Activated CD8-positive, alpha-beta memory T cell treated with anti-CD3 and anti-CD28 coated beads for 1 hour (primary cell): ENCODE measurements at places on chromosomes 3 and 15.

DNA sequence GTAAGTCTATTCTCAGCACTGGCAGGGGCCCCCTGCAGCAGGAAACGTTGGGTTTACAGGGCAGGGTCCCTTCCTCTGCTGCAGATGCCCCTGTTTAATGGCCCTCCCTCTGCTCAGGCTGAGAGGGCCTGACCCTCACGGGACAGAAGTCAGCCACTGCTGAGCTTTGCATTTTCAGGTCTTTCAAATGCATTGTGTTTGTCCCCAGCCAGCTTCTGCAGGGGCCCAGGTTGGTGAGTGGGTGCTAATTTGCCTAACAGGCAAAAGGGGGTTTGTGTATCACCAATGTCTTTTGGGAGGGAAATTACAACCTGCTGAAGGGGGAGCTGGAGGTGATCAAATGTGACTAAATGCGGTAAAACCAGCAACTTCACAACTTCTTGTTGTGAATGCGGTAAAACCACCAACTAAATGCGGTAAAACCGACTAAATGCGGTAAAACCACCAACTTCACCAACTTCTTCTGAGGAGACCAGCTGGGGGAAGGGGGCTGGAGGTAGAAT is 44.8 kb upstream of the UBE2E1 start:
- DNase-seq = no peak

DNA sequence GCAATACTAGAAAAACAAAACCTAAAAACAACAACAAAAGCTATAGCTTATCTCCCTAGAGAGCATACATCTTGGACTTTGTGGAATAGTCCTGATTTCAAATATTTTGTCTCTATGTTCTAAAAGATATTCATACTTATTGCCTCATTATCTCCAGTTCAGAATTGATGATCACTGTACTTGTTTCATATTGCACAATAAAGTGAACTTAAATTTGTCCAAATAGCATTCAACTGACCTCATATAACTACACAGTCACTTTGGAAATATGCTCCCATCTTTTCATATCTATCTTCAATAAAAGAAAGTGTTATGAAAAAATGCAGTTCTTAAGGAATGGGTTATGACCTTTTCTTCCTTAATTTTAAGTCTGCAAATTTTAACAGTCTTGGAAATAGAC is 228.6 kb upstream of the CMC1 start:
- no peak for DNase-seq

DNA sequence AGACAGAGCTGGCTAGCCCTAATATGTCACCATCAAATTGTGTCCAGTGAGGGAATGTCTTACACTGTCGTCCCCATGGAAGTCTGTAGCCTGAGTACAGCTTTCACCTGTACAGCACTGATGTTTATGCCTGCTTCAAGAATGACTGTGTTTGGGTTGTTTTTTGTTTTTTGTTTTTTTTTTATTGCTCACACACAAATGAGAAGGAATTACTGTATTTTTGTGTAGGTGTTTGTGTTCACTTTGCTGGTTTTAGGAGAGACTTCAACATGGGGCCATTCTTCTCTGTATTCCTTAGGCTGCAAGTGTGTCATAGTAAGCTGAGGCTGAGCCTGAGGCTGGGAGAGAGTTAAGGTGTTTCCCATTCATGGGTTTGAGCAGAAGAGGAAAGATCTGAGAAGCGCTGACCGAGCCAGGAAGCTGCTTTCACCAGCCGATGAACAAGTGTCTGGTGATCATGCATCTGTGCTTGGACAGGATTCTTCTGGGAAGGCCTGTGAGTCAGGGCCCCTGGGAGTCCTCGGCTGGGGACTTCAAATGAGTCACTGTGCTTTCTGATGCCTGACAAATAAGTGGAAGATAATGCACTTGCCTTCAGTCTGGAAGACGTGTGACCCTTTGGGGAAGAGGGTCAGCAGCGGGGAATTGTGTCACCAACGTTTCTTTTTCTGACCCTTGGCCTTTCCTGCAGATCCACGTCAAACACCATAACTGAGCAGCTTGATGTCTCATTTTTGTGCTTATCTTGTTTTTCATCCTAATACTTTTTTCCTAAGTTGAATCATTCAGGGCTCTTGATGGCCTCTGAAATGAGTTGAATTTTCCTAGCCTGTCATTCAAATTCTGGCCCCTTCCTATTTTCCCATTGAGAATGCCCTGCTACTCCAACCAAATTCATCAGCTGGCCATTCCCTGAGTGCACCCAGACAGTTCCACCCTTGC is 36.7 kb upstream of the ZBTB38 start:
- DNase-seq = no peak

- DNase-seq = no peak
Observed at GRCh38 chr15:59020322-59020721, 32.9 kb downstream of the RNF111 start.

DNA sequence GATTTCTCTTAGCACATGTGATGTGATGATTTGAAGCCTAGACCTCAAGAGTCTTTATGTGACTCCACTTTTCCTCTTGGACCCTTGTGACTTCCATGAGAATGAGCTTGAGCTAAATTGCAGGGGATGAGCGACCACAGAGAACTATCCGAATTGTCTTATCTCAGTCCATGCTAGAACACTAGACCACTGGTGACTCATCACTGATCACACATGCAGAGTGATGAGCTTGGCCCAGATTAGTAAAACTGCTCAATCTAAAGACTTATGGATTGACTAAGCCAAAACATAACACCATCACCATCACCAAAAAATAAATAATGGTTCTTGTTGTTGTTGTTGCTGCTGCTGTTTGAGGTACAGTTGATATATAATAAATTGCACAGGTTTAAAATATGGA is 114.1 kb upstream of the CFAP20DC start:
- DNase-seq = no peak

GRCh38 chr3:44962621-44963393 is 13.2 kb downstream of the ZDHHC3 start:
- DNase-seq = no peak

- DNase-seq = no peak
Observed at GRCh38 chr3:463252-464192, 267.0 kb downstream of the CHL1 start.

- DNase-seq = no peak
Observed at GRCh38 chr3:172202797-172203196, 163.4 kb downstream of the FNDC3B start.

DNA sequence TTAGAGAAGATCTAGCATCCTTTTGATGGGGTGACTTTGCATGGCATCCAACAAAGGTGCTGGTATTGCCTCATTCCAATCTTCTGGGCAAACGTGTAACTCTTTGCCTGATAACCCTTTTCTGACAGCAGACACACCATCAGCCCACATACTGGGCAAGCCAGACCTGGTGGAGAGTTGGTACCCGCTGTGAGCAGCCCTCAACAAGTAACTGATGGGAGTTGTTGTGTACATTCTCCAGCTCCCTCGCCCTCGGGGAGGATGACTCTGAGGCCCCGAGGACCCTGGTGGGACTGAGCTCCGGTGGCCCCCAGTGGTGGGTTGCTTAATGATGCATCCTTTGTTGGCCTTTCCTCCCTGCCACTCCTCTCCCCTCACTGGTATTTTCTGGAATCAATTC is 102.4 kb upstream of the SLC6A11 start:
- DNase-seq = no peak

GRCh38 chr3:4475804-4476203 is 8.7 kb upstream of the SUMF1 start:
- no peak for DNase-seq

DNA sequence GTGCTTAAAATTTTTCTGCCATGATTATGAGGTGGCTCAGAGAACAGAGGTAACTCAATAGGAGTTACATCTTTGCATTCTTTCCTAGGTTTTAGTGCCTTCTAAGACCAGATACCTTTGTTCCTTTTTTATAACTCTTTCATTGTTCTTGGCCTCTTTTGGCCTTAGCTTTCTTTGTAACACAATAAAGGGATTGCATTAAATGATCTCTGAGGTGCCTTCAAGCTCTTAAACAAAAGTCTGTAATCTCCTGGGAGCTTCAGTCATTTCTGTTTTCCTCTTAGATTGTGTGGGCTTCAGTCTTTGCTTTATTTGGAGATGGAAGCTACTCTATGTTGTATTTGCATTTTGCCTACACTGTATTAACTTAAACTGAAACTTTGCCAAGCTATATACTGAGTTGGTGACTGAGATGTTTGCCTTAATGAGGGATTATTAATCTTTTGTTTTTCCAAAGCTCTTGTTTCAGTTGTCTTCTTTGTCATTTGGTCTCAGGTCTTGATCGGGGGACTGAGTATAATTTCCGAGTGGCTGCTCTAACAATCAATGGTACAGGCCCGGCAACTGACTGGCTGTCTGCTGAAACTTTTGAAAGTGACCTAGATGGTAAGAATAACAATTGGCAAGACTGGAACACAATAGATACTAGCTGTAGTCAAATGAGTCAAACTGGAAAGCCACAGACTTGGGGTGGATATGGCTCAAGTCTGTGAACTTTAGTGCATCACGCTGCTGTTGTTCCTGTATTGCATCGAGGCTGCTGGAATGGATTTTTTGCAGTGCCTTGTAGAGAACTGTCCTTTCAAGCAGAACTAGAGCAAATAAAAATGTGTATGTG is 110.3 kb downstream of the HCN4 start:
- DNase-seq = no peak

DNA sequence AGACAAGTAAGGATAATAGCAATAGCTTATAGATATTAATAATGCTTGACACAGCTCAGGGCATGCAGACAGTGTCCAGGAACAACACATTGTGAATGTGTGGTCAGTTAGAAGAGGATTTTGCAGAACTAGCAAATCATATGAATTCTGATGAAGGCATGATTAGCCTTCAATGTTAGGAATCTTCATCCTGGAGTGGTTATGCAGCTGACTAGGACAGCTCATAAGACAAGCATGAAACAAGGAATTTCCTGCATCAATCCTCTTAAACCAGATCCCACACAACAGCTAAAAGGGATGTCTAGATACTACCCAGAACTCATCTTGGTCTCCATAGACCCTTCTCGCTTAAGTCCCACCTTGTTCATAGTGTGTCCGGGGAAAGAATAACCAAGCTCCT is 499.0 kb upstream of the ATP11B start:
- no peak for DNase-seq

DNA sequence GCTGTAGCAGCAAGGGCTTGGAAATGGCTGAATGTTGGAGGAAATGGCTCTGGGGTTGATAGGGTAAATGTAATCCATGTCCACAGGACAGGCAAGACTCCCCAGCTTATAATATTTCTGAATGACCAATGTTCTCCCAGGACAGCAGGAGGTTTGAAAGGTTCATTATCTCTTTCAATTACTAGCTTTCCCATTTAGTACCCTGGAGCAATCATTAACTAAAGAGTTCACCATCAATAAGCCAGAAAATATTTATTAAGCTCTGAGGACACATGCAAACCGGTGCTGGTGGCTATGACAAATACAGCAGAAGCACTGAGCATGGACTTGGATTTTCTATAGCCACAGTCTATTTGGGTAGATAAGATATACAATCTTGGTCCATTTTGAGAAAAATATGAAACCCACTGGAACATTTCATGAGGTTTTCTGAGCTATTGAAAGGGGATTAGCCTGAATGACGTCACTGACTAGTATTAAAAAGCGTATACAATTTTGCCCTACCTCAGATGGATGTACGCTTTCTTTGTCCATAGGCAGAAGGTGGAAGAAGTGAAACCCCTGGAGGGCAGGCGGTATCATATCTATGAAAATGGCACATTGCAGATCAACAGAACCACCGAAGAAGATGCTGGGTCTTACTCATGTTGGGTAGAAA is 166.2 kb downstream of the CHL1 start:
- no peak for DNase-seq

- no peak for DNase-seq
Observed at GRCh38 chr3:66931291-66931690, 66.8 kb upstream of the KBTBD8 start.

- DNase-seq = no peak
Observed at GRCh38 chr3:186788482-186789370, 5.3 kb downstream of the EIF4A2 start.

DNA sequence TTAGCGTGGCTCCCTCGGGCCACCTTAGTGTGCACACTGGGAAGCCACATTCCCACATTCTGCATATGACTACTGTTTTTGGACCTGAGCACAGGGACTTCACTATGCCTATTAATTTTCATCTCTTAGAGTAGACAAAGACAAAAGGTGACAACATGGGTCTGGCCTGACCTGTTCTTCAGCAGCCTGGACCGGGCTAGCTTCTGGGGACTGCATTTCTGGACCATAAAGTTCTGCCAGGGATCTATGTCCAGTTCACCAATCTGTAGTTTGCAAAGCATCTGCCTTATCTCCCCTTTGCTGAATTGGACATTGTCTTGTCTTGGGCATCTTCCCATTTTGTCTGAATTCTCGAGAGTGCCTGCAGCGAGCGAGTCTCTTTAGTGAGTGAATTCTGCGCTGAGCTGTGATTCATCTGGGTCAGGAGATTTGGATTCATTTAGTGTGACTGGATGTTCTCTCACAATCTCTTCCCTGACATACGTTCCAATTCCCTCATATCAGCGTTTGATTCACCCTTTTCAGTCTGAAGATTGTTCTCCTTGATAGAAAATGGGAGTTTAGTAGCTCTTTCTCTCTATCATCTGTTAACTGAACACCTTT is 112.2 kb upstream of the PLXNA1 start:
- DNase-seq = no peak

GRCh38 chr3:28240441-28240840 is 978 bp upstream of the CMC1 start:
- no peak for DNase-seq

- DNase-seq = no peak
Observed at GRCh38 chr3:187783098-187783497, 37.8 kb upstream of the BCL6 start.

DNA sequence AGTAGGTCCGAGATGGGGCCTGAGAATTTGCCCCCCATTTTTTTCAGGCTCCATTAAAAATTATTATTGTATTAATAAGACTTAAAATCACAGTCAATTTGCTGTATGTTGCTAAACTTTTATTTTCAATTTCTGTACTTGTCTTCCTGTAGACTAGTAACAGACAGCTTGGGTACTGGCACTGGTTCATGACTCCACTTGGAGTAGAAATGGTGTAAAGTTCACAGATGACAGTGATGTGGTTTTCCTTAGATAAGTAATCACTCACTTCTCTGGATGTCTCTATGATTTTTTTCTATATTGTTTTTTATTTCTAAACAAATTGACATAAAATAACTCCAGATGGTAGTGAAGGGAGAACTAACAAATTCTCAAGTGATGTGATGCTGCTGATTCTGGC is 15.6 kb upstream of the ZNF80 start:
- no peak for DNase-seq

DNA sequence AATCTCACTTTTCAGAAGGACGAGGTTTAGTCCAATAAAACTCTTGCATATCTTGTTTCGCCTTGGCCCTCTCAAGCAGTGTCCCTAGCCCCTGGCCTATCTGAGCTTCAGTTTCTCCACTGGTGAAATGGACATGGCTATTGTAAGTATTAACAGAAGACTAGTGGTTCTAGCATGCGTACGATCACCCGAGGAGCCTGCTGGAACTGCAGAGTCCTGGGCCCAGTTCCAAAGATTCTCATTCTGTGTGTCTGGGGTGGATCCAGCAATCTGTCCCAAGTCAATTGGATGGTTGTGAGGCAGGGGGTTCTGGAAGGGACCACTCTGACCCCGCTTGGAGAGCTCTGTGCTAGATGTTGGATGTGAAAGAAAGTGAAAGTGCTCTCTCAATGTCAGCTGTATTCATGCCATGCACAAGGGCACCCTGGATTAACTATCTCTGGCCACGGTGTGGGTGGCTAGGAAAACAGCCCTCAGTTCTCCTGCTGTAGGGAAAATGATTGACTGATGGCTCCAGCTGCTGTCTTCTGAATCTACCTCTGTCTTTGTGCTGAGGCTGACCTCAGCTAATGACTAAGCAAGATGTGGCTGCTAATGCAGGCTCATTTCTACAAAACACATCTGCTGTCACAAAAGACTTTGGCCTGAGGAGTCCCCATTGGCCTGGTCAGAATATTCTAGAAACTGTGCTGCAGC is 1.9 kb upstream of the PLA1A start:
- no peak for DNase-seq

GRCh38 chr3:128207951-128208350 is 54.7 kb downstream of the EEFSEC start:
- DNase-seq = no peak
